ENCODE measurements at places on chromosomes 13 and 19. TPM values are rescaled to one million over a fixed set of nuclear protein-coding genes. Genes with fewer than 3 reads are reported as not detected.
A peak's percentile ranks its signal among the peaks of the same experiment; 100 is the strongest.

TMPRSS9 gene
- total RNA-seq: not detected

GRCh38 chr13:35252536-35253205, 223.8 kb downstream of the MAB21L1 start:
- DNase-seq: no peak

CD33 gene
- 10.0 TPM for total RNA-seq

FCGBP gene
- 98.8 TPM for total RNA-seq

DNA sequence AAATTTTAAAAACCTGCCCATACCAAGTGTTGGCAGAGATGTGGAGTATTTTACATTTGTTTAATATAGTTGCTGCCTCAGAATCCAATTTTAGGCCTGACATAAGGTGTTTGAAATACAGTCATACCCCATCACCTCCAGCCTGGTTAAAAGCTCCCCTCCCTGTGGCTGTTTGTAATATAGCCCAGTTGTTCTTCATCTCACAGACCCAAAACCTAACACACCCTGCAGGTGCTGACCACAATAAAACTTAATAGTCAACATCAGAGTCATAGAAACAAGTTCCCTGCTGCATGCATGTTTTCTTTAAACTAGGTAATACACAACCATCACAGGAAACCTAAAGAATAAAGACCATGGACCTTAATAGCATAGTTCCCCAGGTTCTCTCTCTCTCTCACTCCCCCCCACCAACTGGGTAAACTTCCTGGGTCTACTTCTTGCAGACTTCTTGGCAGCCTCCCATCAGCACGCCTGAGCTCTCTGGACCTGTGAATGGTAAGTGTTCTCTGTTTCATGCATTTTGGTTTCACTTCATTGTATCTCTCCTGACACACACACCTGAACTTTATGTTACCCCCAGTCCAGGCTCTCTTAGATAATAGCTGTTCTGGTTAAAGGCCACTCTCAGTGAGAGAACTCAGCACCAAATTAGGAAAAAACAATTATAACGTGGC, 1369.9 kb downstream of the EFNB2 start:
- no peak for DNase-seq

- DNase-seq: peak; percentile 92
These were observed 977 bp downstream of the IRGQ start for GRCh38 chr19:43594710-43595604.

NFIX gene
- 242 TPM for total RNA-seq

DNA sequence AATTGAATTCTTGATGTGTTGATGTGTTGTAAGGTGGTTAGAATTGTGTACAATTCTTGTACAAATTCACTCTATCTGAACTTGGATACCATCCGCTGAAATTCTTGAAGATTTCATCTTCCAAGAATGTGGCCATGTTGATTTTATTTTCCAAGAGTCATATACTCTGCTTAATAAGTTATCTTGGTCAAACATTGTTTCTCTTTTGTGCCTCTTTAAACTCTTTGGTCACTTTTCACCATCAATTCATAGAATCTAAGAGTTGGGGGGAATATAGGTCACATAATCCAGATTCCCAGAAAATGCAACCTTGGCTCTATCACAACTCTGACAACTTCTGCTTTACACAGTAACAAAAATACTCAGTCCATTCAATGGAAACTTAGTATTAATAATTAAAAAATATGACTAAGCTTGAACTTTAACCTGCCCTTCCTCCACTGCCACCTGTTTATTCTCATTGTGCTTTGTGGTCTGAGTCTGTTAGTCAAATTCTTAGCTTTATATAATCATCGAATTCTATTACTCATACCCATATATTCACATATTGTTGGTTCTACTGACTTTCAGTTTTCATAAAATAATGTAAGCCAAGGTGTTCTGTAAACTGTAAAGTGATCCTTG, 373.2 kb downstream of the LMO7 start:
- no peak for DNase-seq

DNA sequence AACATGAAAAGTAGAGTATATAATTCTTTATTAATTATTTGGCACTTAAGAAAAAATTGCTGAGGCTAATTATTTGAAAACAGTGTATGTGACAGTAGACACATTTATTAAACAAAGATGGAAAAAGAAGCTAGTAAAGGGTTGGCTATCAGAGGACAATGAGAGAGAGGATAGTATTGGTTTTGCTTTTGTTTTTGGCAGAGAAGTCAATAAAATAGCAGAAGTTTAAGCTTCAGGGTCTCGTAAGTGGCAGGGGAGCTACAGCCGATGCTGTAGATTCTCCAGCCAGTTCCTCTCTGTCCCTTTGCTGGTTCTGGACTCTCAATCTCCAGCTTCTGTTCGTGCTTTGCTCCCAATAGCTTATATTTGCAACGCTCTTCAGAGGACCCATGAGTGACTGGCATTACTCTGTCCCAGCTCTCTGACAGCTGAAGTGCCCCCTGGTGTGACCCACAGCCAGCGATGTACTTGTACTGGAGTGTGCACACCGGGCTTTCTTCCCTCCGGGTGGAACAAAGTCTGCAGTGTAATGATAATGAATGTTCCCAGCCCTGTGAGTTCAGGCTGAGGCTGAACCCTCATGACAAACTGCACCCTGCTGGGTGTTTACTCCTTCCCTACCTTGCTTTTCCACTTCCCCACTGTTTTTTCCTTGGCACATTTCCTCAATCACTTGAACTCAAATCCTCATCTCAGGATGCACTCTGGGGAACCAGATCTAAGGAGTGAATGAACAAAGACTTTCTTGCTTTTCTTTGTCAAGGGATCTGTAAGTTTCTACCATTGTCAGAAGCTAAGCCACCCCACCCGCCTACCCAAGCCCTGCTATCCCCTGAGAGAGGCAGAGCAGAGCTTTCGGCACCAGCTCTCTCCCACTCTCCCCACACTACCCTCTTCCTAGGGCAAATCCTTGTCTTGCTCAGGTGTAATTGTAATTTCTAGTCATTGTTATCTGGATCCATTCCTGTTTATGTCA, 254.8 kb downstream of the LHFPL6 start:
- no peak for DNase-seq

- DNase-seq: peak; percentile 72
These were observed 16.7 kb downstream of the SYDE1 start for GRCh38 chr19:15123900-15124299.

- no peak for DNase-seq
These were observed 125.7 kb downstream of the MYO16 start for GRCh38 chr13:108755083-108755482.

- DNase-seq: no peak
These were observed 71.2 kb upstream of the GTF3A start for GRCh38 chr13:27353166-27353583.

DNA sequence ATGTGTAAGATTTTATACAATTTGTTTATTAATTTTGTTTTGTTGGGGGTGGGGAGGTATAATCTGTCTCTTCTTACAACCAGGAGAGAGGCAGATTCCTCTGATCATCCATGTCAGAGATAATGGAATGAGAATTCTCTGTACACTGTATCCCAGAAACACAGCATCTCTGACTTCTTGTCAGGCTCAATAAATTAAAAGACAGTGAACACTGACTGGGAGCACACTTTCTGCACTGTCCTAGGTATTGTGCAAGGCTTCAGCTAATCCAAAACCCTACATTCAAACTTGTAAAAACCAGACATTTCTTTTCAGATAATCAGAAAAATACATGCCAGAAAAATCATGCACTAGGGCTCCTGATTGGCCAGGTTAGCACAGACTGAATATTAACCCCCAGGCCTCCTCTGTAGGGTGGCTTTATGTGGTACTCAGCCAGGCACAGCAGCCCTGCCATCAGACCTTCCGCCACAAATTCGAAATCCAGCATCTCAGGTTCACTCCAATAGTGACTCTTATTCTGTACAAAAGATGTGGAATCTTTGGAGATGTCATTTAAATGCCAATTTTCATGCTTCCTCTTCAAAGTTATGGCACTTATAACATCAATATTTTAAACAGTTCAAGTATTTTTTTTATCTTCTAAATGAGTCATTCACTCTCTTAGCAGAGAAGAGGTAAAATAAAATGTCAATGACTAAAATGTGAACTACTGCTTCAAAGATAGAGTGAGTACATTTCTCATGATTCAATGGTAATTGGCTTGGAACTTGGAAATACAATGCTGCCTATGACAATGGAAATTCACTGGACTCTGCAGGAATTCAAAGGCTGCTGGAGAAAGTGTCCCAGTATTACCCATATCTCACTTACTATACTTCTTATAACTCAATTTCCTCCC, 211.5 kb downstream of the KLF12 start:
- no peak for DNase-seq

DNA sequence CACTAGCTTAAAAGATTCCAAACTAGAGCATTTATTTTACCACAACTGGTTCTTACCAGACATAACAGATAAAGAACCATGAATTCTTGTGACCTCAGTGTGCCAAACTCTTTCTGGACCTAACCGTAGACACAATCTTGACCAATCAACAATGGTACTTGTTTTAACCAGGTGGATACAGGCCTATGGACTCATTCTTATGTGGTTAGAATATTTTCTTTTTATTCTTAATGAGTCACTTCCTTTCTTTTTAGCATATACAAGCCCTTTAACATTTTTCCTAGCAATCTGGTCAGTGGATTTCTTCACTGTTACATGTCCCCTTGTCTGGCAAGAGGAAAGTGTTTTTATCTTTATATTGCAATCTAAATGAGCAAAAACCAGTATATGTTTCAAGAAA, 792.1 kb upstream of the SPRY2 start:
- DNase-seq: no peak

CASP14 gene
- total RNA-seq: not detected

GRCh38 chr13:111384441-111385182, 64.2 kb downstream of the TEX29 start:
- DNase-seq: no peak

ZNF253 gene
- total RNA-seq: 6.9 TPM

COMP gene
- total RNA-seq: 403 TPM

MCEMP1 gene
- 3.0 TPM for total RNA-seq

DNA sequence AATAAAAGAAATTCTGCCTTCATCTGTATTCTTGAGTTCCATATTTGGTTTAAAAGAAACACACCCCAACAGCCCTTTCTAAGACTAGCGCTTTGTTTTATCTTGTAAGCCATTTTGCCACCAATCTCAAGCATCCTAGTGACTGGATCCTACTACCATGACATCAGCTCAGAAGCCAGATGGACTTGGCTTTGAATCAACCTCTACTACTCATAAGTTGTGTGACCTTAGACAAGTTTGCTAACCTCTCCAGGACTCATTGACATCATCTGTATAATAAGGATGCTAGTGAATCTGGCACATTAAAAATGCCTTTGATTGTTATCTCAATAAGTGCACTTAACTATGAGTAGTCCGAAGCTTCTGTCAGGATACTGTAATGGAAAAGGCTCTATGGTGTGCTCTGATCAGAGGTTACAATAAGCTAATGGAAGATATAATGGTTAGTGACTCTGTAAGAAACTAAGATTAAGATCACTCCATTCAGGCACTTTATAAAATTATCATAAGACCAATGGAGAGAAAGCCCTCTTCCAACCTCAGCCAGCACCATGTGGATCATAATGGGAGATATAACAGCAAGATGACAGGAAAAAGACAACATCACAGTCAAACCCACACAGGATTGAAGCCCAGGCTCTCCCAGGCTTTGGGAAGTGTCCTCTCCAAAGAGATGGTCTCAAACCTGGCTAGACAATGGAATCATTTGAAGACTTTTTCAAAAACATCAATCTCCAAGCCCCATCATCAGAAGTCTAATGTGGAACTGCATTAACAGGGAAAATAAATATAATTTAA, 180.6 kb upstream of the MIR17HG start:
- no peak for DNase-seq

RNF17 gene
- not detected for total RNA-seq

DNA sequence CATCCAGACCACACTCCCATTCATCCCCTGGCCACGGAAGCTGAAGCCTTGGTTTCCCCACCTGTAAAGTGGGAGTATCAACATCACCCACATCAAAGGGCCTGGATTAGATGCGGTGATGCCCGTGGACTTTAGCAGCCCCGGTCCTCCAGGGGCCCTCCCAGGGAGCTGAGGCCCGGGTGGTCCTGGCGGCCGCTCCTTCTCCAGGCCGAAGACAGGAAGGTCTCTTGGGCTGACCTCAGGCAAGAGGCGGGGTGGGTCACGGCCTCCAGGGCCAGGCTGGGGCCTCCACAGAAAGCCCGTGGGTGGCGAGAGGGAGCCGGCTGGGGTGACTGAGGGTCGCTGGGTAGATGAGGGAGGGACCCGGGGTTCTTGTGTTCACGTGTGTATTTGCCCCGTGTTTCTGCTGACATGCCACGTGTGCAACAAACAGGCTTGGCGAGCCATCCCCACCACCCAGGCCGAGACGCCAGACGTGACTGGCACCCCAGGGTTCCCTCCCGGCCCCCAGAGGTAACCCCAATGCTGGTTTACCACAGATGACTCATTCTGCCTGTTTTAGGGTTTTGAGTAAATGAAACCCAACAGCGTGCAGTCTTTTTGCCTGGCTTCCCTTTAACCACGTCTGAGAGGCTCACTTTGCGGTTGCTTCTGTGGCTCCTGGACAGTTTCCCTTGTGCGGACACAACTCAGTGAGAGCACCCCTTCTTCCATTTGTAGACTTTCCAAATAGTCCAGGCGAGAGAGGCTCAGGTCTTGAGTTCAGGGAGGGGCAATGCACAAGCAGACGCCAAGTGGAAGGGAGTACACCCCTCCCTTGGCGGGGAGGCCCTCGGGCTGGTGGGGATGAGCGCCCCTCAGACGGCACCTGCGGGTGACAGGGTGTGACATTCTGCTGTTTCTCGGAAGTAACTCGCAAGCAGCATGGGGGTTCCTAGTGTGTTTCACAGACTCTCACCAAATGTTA, 42.9 kb downstream of the C13orf46 start:
- peak; percentile 79 for DNase-seq

SLITRK1 gene
- not detected for total RNA-seq

LGI4 gene
- 10.0 TPM for total RNA-seq

ZNF763 gene
- 1.7 TPM for total RNA-seq

DNA sequence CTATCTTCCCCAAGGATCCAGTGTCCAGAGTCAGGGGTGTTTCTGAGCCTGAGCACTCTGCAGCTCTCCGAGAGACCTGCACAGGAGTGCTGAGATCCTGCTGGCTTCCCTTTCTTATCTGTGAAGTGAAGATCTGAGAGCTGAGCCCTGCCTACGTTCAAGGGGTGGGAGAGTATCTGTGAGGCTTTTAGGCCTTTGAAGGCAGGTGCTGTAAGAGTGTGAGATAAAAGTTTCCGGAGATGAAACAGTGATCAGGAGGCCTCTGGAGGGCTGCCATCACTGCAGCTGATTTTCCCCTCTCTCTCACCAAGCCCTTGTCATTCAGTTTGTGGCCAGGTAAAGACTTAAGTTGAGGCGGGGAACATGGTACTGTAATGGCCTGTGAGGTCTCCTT, 83.1 kb downstream of the AKAP11 start:
- no peak for DNase-seq

KIR2DL1 gene
- not detected for total RNA-seq

DNA sequence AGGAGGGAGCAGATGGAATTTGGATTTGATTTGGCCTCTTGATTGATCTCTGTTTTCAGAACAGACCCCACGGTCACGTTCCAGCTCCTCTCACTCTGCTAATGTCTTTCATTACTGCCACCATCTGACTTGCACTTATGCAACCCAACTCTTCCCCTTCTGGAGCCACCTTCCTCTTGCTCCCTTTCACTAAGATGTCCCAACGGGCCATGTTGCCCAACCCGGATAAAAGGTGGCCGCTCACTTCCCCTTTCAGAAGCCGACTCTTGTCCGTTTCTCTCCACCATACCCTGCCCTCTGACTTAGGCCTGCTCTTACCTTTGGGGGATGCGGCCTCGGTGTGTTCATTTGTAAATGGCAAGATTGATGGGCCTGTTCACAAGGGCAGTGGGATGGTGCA, 27.4 kb upstream of the CYP4F8 start:
- DNase-seq: peak; percentile 91

TMEM272 gene
- total RNA-seq: 0.14 TPM

KLK2 gene
- not detected for total RNA-seq

DCAF15 gene
- total RNA-seq: 18.8 TPM

Measured in posterior vena cava (tissue), 2 donors.